Suppressor macrophage treated with lipopolysaccharide for 1 hour (primary cell): ENCODE measurements at places on chromosomes 2 and 18.

GRCh38 chr18:35504996-35505395 lies 7.2 kb upstream of the INO80C start:
- DNase-seq, result no peak

GRCh38 chr2:16105669-16106281 lies 165.4 kb downstream of the MYCN start:
- DNase-seq, result no peak

GRCh38 chr2:61151436-61151835 lies 10.6 kb upstream of the C2orf74 start:
- DNase-seq, result peak; percentile 50

DNA sequence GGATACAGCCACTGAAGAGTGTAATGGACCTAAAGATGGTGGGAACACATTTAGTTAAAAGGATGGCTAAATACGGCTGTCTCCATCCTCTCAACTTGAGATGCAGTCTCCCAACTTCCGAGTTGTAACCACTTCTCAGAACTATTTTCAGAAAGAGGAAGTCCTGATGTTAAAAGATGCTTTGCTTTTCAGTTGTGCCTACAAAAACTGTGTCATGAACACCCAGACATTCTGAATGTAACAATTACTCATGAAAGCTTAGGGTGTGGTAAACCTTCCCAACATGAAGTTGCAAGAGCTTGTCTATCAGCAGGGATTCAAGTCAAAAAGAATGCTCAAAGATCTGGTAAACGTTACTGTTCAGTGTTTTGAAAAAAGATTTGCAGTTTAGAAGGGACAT lies 147.9 kb downstream of the DOCK10 start:
- peak; percentile 71 for DNase-seq

GRCh38 chr18:2986150-2986865 lies 26.6 kb downstream of the LPIN2 start:
- no peak for DNase-seq

DNA sequence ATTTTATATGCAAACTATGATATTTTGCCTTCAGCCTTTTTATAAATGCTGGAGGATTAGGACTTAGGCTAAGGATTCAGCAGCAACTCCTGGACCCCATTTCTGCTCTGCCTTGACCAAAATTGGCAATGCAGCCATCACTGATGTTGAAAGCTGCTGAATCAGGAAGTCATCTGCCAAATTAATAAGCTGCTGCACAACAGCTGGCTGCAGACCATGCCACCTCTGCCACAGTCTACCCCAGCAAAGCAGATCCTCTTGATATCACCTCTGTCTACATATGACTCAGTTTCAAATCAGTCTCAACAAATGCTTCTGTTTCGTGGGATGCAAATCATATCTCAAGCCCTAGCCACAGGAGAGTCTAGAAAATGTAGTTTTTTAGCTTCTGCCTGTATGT lies 7.1 kb upstream of the SOS1 start:
- DNase-seq, result peak; percentile 42

- DNase-seq, result peak; percentile 89
Measured at GRCh38 chr2:143730953-143731260, 601.7 kb downstream of the ARHGAP15 start.

DNA sequence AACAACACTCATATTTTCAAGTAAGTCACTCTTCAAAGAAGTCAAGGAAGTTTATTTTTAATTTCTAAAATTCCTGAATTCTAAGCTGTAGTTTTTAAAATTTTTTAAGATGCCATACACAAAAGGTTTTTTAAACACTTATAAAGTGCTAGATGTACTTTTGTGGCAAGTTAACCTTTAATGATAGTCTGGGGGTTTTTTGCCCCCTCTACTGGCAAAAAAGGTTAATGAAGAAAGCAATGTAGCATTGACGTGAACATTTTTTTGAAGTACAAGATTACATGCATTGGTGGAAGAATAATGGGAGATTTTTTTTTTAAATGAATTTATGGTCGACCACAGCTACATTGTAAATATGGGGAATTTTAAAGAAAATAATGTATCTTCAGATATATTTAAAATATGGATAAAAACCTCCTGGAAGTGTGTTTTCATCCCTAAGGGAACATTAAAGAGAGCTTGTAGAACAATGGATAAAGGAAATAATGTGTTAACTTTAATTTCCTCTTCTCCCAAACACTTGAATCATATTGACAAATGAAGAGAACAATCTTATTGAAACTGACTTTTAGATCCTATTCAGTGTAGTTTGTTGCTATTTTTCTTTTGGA lies 12.6 kb downstream of the ITPRID2 start:
- DNase-seq, result peak; percentile 52

DNA sequence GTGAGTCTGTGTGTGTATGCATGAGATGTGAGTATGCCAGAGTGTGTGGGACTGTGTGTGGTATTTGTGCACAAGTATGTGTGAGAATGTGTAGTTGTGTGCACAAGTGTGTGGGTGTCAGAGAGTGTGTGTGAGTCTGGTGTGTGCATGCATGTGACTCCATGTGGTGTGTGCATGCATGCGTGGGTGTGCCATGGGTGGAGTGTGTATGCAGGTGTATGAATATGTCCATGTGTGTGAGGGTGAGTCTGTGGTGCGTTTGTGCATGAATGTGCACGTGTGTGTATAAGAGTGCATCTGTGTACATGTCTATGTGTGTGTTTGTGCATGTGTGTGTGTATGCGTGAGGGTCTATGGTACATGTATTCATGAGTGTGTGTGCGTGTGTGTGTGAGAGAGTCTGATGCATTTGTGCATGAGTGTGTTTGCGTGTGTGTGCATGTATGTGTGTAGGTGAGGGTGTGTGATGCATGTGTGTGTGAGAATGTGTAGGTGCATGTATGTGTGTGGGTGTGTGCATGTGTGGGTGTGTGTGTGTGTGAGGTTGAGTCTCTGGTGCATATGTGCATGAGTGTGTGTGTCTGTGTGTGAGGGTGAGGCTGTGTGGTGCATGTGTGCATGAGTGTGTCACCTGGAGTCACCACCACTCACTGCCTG lies 226.8 kb downstream of the LDLRAD4 start:
- DNase-seq, result no peak

GRCh38 chr2:238096311-238097011 lies 3.7 kb upstream of the ESPNL start:
- no peak for DNase-seq

- DNase-seq, result no peak
Measured at GRCh38 chr18:78731016-78731397, 248.6 kb upstream of the SALL3 start.

DNA sequence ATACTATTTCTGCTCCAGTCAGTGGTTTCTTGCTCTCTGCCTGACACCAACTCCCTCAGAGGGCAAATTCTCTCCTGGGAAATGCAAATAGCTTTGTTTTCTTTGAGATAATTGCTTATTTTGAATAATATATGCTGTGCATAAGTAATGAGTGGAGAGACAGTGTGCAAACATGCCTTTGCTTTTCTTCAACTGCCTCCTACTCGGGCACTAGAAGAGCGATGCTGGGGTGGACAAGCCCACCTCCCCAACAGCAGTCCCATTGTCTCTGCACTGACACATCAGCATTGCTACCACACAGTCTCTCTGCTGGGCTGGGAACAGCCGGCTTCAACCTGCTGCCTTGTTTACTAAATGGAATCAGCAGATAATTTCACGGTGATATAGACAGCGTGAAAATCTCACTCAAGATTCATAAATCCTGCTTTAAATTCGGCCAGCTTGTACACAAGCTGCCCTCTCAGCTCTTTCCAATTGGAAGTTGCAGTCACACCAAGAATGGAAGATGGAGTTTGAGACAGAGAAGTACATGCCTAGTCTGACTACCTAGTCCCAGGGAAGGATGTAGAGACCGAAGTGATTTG lies 694.5 kb downstream of the TDRD15 start:
- no peak for DNase-seq

DNA sequence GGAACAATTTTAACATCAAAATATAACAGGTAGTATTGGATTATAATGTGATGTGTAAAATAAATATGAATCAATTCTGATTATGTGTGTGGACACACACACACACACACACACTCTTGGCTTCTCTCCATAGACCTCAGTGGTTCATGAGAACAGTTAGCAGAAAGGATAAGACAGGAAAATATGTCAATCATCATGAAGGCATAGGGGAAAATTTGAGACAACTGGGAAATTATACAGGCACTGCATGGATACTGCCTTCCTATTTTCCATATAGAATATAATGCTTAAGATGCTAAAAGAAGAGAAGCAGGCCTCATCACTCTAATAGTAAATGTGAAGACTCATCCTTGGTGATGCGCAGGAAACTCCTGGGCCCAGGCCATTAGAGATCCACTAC lies 884.5 kb downstream of the SUCLG1 start:
- DNase-seq, result no peak

GRCh38 chr18:77422974-77423867 lies 173.6 kb downstream of the GALR1 start:
- DNase-seq, result peak; percentile 19

GRCh38 chr2:228703152-228703551 lies 521.7 kb upstream of the SPHKAP start:
- DNase-seq, result no peak

DNA sequence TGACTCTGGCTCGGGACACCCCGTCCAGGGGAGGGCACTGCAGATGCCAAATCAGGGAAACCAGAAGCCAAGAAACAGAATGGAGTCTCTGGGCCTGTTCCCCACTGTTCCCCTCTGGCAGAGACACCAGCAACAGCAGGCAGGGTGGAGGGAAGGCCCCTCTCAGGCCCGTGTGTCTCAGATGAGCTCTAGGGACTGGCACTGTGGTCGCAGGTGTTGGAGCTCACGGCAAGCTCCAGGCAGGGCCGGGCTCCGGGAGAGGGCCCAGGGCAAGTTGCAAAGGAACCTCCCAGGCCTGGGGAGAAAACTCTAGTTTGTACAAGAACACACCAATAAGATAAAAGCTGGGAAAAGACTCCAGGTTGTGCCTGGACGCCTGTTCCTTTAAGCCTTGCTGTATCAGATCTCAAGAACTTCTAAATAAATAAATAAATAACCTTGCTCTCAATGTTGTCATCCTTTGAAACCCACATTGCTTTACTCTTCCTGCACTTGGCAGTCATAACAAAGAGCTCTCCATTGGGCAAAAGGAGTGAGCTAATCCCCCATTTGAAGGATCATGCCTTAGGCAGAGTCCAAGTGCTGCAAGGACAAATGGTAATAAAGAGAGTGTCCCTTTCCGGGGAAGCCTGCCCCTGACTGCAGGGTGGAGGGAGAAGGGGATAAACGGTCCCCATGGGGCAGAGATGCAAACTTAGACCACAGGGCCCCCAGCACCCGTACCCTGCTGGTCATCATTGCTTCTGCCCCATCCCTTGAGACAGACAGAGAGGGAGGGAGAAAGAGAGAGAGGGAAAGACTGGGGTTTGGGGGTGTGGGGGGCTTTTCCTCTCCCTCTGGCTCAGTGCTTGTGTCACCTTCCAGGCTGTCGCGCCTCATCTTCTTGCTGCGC lies 33.3 kb downstream of the CNGA3 start:
- DNase-seq, result no peak

- no peak for DNase-seq
Measured at GRCh38 chr18:7754725-7755181, 187.6 kb downstream of the PTPRM start.

DNA sequence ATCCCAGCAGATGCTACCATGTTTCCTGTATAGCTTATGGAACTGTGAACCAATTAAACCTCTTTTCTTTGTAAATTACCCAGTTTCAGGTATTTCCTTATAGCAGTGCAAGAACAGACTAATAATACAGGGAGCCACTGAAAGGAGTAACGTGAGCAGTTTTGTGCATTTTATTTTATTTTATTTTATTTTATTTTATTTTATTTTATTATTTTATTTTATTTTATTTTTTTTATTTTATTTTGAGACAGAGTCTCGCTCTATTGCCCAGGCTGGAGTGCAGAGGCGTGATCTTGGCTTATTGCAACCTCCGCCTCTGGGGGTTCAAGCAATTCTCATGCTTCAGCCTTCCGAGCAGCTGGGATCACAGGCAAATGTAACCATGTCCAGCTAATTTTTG lies 156.3 kb upstream of the MSH6 start:
- no peak for DNase-seq

- DNase-seq, result no peak
Measured at GRCh38 chr2:217553202-217553601, 449.6 kb downstream of the TNS1 start.

DNA sequence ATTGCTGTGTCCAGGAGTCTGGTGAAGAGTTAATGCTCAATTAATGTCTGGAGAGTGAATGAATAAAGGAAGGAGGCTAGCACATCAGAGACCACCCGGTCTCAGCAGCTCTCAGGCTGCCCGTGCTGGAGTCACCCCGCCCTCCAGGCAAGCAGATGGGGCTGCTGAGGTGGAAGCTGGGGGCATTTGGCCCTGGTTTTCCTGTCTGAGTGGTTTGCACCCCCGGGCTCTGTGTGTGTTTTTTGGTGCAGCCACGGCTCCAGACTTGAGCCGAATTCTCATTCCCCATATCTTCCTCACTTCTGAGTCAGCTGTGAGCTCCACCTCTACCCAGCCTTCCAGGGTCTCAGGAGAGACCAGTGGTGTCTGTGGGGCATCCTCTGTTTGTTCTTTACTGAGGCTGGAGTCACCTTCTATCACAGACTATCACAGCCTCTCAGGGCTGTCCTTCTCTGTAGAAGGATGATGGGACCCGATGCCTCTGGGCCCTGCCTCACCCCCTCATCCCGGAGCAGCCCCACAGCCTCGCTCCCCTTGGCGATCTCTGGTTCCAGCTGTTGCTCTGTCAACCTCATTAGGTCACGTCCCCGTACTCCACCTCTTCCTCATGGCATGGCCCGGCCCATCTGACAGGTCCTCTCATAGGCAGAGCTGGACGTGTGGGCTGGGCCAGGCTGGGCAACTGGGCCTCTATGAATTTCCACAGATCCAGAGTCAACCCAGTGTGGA lies 60.8 kb downstream of the HS1BP3 start:
- no peak for DNase-seq

DNA sequence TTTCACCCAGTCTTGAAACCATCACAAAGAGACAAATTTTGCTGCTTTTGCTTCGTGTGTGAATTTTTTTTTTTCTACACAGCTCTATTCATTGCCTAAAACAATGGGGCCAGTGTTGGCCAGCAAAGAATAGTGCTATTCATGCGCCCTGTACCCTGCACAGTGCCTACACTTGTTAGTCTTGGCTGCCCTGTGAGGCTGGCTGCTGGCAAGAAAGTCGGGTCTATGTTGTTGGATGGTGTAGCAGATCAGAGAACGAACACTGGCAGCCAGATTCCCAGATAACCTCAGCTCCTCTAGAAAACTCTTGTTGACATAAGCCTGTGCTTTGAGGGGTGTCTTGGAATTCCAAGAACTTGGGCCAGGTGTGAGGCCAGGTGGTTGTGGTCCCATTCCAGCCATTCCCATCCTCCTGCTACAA lies 455.7 kb upstream of the TCF4 start:
- no peak for DNase-seq

DNA sequence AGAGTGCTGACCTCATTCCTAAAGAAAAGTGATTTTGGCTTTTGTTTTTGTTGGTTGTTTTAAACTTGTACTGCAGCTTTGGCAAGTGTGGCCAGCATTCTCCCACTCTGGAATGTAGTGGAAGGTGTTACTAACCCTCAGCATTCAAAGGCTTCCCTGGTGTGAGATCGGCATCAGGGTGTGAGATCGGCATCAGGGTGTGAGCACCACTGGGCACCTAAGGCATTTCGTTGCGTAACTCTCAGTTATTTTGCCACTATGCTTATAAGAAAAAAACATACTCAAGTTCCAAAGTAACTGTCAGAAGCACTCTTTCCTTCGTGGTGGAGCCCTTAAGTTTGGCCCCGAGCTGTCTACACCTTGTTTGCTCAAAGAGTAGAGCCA lies 1.7 kb downstream of the CYBRD1 start:
- DNase-seq, result no peak
